PC-9 (cell line): ENCODE measurements at places on chromosomes 12 and 14. TPM values are rescaled to one million over a fixed set of nuclear protein-coding genes. Genes with fewer than 3 reads are reported as not detected.

DNA sequence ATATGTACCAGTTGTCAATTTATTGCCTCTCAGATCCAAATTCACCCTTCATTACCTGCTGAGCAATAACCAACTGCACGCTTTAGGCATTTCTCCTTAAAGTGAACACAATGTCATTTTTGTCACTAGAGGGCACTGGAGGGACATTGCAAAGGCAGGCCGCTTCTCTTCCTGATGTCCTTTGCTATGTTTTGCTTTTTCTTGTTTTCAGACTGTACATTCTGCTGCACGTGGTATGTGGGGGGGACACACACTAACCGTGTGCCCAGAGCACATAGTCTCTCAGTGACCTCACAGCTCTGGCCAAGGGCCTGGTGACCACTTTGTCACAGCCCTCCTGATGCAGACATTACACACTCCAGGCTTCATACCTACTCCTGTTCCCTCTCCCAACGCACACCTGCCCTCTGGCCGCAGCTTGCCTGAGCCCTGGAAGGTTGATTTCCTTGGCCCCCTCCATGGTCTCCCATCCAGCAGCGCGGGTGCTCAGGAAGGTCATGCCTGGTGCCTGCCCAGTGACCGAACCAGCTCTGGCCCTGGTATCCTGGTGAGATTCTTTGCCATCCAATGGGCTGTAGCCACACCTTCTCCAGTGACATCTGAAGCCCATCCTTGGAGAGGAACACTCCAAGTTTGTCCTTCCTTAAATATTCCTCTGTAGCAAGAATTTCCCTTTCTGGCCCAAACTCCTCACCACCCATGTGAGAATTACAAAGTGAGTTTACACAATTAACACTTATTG, 39.9 kb downstream of the MYO1H start:
- no peak overlapping the region for H3K4me3 ChIP-seq
- DNase-seq, result peak; percentile 4
- H3K27ac ChIP-seq, result no peak overlapping the region
- H3K27me3 ChIP-seq, result peaks cover 29% of the 10 kb centered on the region

- H3K4me1 ChIP-seq, result no peaks in the 10 kb centered on the region
- H3K36me3 ChIP-seq, result no peaks in the 10 kb centered on the region
- H3K27me3 ChIP-seq, result no peaks in the 10 kb centered on the region
- no peak for DNase-seq
Observed at GRCh38 chr12:107657133-107657532, 28.5 kb upstream of the PWP1 start.

- H3K27ac ChIP-seq, result no peak overlapping the region
- H3K36me3 ChIP-seq, result peaks cover 4% of the 10 kb centered on the region; the same call in 1 of the 2 replicates
- H3K4me3 ChIP-seq, result no peak overlapping the region
- H3K4me1 ChIP-seq, result peaks cover 15% of the 10 kb centered on the region
- DNase-seq, result peak; percentile 81
Observed at GRCh38 chr12:131900397-131900796, 6.0 kb downstream of the ULK1 start.

DNA sequence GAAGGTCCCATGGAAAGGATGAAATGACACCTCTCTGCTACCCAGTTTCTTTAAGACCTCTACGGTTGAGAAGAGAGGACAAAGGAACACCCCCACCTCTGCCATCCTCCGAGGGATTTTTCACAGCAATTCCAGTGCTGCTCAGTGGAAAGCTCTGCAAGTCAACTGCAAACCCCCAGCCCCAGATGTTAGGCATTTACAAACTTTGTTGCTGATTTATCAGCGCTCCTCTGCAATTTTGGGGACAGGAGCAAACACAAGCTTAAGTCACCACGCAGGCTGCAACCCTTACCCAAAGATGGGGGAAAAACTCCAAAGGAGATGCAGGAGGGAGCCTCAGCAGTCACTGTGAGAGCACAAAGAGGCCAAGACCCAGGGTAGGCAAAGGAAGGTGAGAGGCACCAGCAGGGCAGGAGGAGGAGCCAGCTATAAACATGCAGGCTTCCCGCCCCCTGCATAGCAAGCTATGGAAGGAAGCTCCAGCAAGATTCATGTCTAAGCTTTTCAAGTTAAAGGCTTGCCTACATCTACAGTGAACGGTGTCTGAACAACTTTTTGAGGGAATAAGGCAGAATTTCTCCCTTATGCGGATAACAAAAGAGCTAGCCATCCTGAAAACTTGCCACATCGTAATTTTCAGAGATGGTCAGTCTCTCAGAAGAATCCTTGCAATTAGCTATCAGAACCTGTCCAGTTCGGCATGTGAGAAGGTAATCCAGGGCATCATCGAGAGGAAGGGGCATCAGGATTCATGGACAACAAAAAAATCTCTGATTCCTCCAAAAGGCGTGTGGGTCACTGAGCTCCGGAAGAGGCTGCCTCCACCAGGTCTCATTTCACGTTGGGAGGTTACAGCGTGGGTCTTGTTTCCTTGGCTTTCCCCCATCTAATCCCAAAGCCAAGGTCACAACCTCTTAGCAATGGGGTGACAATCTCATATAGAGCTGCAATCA, 3.9 kb downstream of the CTDSP2 start:
- H3K36me3 ChIP-seq, result peaks cover 3% of the 10 kb centered on the region; the same call in 1 of the 2 replicates
- H3K4me3 ChIP-seq, result no peak overlapping the region
- no peak for DNase-seq

- no peak overlapping the region for H3K4me3 ChIP-seq
- H3K27ac ChIP-seq, result no peak overlapping the region
- H3K36me3 ChIP-seq, result no peaks in the 10 kb centered on the region
- no peak for DNase-seq
- no peaks in the 10 kb centered on the region for H3K4me1 ChIP-seq
Observed at GRCh38 chr14:21686468-21686867, 12.8 kb upstream of the OR4E1 start.

GRCh38 chr14:22822571-22823098, 7.1 kb upstream of the MRPL52 start:
- H3K4me1 ChIP-seq, result peaks cover 38% of the 10 kb centered on the region
- H3K36me3 ChIP-seq, result no peaks in the 10 kb centered on the region
- no peak overlapping the region for H3K27ac ChIP-seq
- DNase-seq, result peak; percentile 44
- H3K4me3 ChIP-seq, result no peak overlapping the region

DNA sequence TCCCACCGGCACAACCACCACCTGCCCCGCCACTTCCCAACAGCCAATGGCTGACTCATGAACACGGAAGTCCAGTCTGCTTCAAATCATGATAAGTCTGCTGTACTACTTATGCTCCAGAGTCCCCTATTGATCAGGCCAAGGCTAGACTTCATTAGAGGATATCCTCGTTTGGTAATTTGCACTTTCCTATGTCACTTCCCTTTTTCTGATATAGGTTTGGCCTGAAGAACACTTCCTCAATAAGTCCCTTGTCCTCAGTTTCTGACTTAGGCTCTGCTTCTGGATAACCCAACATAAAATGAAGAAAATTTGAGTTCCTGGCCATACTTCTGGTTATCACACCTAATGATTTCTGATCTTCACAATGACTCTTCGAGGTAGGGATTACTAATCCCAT, 45.3 kb downstream of the IFNG-AS1 start:
- H3K36me3 ChIP-seq, result no peaks in the 10 kb centered on the region
- no peaks in the 10 kb centered on the region for H3K27me3 ChIP-seq
- H3K4me3 ChIP-seq, result no peak overlapping the region
- no peak for DNase-seq
- H3K27ac ChIP-seq, result no peak overlapping the region

DNA sequence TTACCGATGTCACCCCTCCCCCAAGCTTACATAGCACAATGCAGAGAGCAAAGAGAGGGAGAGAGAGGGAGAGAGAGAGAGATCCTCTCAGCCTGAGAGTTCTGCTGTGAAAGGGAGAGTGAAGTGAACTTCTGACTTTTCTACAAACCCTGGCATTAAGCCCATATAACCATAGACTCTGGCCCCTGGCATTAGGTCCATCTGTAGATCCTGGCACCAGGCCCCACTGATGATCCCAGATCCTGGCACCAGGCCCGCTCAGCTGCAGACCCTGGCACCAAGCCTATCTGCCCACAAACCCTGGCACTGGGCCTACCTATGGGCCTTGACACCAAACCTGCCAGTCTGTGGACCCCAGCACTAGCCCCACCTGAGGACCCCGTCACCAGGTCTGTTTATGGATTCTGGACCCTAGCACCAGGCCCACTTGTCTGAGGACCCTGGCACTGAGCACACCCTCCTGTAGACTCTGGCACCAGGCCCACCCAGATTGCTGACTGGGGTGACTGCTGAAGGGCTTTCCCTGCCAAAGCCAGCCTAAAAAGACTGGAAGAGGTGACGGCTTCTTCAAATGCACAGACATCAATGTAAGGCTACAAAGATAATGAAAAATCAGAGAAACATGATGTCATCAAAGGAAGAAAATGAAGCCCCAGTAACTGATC, 14.5 kb upstream of the KRT83 start:
- H3K27ac ChIP-seq, result no peak overlapping the region
- H3K27me3 ChIP-seq, result no peaks in the 10 kb centered on the region
- H3K36me3 ChIP-seq, result no peaks in the 10 kb centered on the region
- no peak overlapping the region for H3K4me3 ChIP-seq
- DNase-seq, result no peak
- peaks cover 23% of the 10 kb centered on the region for H3K4me1 ChIP-seq

RNU4-1 gene
- 1,857 and 3,341 TPM in 2 replicates for total RNA-seq

PLA2G1B gene
- total RNA-seq, result not detected in 2 replicates

MYF5 gene
- total RNA-seq, result not detected in 2 replicates

ZNF385A gene
- 17.2 and 18.0 TPM in 2 replicates for total RNA-seq

FOXN4 gene
- not detected in 2 replicates for total RNA-seq

LTB4R gene
- total RNA-seq, result 10.3 and 16.4 TPM in 2 replicates

NGB gene
- not detected in 2 replicates for total RNA-seq
